MG63 (cell line): ENCODE measurements at places on chromosomes 4 and X.

DNA sequence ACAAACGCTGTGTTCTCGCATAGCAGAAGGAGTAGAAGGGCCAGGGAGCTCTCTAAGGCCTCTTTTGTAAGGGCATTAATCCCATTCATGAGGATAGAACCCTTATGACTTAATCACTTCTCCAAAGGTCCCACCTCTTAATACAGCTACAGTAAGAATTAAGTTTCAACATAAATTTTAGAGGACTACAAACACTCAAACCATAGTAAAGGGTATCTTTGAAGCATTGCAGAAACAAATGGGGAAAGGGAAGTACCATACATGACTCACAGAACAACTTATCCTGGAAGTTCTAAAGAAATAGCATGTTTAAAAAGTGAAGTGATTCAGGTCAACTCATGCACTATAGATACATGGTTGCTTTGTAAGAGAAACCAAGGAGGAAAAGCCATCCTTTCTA lies 680.8 kb downstream of the RPA4 start:
- no peak for DNase-seq

- DNase-seq, result peak; percentile 83
Measured at GRCh38 chr4:168711197-168712140, 214.6 kb downstream of the PALLD start.

DNA sequence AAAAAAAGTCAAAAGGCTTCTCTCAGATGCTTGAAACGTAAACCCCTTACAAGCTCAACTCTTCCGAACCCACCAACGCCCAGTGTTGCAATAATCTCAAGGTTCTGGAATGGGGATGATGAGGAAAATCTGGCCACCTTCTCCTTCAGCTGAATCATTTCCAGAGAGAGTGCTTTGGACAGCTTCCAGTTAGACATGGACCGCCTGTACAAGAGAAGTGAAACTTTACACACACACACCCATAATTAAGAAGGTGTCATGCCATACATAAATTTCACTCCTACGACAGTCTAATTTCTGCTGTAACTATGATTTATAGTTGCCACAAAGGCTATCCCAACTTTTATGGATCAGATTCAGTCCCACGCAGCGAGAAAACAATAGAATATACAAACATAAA lies 72.3 kb downstream of the PRKG2 start:
- peak; percentile 18 for DNase-seq

DNA sequence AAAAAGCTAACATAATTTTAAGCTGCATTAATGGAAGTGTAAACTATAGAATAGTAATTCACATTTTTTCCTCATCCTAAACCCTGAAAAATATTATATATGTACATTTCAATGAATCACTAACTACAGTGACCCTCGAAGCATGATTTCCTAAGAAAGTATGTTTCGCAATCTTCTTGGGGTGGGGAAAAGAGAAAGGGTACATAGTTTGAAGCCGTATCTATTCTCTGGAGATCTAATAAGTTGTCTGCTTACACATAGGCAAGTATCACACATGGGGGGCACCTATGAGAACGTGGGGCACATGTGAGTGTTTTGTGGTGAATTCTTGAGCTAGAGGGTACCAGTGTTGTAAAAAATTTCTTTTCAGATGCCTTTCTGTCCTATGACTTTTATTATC lies 71.2 kb downstream of the JADE1 start:
- DNase-seq, result no peak

- DNase-seq, result no peak
Measured at GRCh38 chr4:104138116-104138515, 356.6 kb downstream of the CXXC4 start.

GRCh38 chr4:6044276-6044675 lies 26.0 kb upstream of the C4orf50 start:
- no peak for DNase-seq

- peak; percentile 41 for DNase-seq
Measured at GRCh38 chr4:3483471-3483921, 20.4 kb downstream of the DOK7 start.

DNA sequence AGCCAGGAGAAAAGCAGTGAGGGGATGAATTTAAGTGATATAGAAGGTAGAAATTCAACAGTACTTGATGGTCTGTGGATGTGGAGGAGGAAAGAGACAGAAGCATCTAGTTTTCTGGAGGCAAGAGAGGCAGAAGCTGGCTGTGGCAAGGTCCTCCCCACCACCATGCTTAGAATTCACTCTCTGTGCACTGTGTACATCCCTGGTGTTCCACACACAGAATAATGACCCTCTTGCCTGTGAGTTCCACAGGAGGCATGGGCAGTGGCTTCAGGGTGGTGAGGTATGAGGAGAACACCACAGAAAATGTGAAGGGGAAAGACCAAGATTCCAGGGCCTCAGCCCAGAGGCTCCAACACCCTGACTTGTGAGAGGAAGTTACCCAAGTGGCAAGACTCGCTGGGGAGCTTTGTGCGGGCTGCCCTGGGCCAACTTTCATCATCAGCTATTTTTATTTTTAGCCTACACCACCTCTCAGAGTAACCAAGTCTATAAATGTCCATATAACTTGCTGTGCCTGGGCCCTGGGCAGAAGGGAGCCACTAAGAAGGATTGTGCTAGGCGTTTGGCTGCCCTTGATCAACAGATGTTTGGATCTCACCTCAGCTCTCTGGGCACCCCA lies 7.8 kb upstream of the INTS6L start:
- no peak for DNase-seq

DNA sequence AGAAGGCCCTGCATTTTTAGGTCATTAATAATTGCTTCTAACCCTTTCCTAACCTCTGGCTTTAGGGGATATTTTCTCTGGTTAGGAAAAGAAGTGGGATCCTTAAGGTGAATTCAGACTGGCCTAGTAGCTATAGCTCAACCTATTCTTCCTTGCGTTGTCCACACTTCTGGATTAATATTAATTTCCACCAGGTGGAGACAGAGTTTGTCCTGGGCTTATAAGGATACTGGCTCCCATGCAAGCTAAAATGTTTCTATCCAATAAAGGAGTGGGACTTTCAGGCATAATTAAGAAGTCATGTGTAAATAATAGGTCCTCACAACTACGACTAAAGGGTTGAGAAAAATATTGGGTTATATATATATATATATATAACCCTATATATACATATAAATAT lies 860.0 kb upstream of the POU3F4 start:
- DNase-seq, result no peak

DNA sequence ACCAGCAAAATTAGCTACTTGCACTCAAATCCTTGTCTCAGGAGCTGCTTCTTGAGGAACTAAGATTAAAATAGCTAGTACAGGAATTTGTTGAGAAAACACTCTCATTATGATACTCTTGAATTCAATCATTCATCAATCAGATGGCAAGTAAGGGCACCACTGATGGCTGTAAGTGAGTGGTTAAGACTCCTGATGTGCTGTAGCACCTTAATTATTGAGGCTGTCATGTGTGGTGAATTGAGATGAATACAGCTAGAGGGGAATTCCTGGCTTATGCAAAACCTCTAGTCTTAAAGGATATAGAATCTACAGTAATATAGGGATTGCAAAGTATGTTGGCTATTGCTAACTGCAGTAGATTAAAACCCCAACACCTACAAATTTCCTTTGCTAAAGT lies 509.1 kb downstream of the IQCM start:
- DNase-seq, result no peak

GRCh38 chr4:26105337-26105736 lies 191.3 kb downstream of the SMIM20 start:
- no peak for DNase-seq

- DNase-seq, result no peak
Measured at GRCh38 chrX:20513185-20513584, 246.5 kb upstream of the RPS6KA3 start.

DNA sequence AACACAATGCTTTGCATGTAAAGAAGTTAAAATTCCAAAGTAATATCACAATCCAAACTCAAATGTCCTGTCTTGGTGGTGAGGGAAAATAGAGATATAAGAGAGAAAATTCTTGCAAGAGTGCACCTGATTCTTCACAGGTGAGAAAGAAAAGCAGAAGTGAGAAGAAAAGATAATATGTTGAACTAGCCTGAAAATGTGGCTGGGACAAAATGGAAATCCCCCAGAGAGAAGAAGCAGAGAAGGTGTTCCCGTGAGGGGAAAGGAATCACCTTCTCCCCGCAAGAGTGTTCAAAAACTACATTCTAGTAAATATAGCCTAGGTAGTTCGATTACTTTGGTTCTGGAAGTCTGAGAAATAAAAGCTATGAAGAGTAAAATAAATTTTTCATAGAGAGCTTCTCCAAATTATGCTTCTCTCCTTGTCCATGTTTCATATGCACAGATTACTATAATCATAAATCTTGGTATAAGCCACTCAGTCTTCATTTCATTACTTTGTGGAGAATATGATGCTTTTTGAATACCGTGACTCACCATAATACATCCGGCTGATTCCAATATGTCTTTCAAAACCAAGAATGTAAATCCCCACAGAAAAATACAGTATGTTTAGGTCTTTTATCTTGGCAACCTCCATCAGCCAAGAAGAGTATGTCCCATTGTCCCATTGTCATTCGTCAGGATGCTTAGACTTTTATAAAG lies 63.1 kb downstream of the COX18 start:
- DNase-seq, result no peak
